SK-N-SH treated with all-trans-retinoic acid at 6 μM for 48 hours (cell line): ENCODE measurements at places on chromosomes 4 and X.

- no peak for ATAC-seq
Observed at GRCh38 chrX:148507418-148507817, 7.0 kb downstream of the AFF2 start.

DNA sequence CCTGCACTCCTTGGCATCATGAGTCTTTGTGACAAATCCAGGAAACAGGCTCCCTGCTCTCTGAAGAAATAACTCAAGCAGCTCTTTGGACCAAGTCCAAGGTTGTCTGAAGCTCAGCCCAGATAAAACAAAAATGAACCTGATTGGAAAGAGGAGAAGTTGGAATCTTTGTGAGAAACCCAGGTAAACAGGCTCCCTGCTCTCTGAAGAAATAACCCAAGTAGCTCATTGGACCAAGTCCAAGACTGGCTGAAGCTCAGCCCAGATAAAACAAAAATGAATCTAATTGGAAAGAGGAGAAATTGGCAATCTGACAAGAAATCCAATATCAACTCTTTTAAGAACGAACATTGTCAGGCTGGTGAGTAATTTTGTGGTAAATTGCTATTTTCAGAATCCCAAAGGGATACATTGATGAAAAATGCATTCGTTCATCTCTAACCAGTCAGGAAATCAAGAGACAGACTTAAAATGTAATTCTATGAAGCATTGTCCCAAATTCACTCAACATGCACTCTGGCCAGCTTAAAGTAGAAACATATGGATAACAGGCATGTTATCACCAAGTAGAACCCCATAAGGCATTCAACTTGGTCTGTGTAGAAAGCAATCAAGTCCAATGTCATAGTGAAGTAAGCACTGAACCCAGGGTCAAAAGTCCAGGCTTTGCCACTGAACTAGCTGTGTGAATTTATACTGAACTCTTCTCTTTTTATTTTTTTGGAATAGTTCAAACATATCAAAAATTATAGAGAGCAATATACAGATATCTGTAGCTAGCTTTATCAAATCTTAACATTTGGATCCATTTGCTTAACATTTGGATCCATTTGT is 16.8 kb upstream of the NFXL1 start:
- ATAC-seq = peak; percentile 79

DNA sequence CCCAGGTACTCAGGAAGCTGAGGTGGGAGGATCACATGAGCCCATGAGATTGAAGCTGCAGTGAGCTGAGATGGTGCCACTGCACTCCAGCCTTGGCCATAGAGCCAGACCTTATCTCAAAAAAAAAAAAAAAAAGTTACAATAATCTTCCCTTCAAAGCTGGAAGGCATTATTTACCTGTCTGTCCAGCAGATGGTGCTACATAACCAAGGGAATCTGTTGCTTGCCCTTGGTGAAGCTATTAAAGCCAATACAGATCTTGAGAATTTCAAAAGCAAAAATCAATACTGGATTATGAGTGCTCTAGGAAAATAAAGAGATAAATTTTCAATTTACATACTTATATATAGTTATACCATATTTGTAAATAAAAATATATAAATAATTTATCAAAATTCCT is 25.9 kb downstream of the PKD2 start:
- peak; percentile 85 for ATAC-seq

GRCh38 chr4:97300561-97300960 is 842.7 kb downstream of the STPG2 start:
- no peak for ATAC-seq

GRCh38 chrX:121036137-121036536 is 11.3 kb upstream of the GLUD2 start:
- no peak for ATAC-seq

- ATAC-seq = no peak
Observed at GRCh38 chr4:27685091-27685490, 824.5 kb downstream of the STIM2 start.

DNA sequence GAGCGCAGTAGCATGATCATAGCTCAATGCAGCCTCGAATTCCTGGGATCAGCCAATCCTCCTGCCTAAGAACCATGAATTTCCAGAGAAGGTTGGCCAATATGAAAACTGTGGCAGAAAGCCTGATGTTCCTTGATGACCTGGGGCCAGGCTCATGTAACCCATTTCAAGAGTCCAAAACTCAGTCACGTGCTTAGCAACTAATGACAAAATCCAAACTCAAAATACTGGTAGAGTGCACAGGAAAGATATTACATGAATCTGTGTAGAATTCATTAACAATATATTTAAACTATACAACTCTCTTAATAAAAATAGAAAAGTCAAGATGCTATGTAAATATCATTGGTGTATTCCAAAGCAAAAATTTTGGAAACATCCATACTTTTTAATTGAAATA is 265.7 kb upstream of the NDST3 start:
- no peak for ATAC-seq

GRCh38 chr4:113998079-113998478 is 18.6 kb upstream of the ARSJ start:
- ATAC-seq = no peak

DNA sequence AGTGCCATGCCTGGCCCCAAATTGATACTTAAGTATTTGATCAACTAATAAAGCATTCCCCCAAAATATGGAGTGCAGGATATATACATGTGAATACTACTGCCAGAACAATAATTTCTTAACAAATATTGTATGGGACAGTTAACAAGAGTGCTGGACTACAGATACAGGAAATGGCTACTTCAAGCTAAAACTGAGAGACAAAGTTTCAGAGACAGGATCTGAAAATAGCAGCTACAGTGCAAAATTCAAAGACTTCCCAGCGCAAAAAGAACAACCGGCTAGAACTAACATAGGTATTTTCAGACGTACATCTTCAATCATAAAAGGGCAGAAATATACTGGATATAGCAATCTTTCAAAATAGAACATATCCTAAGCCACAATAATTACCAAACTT is 6.3 kb downstream of the ATRX start:
- no peak for ATAC-seq

- ATAC-seq = peak; percentile 8; the same call in 1 of the 3 replicates
Observed at GRCh38 chr4:169260217-169260866, 10.4 kb downstream of the SH3RF1 start.

GRCh38 chr4:683982-684622 is 4.8 kb downstream of the SLC49A3 start:
- ATAC-seq = peak; percentile 70

- no peak for ATAC-seq
Observed at GRCh38 chr4:189206953-189207352, 733.7 kb upstream of the FRG1 start.

DNA sequence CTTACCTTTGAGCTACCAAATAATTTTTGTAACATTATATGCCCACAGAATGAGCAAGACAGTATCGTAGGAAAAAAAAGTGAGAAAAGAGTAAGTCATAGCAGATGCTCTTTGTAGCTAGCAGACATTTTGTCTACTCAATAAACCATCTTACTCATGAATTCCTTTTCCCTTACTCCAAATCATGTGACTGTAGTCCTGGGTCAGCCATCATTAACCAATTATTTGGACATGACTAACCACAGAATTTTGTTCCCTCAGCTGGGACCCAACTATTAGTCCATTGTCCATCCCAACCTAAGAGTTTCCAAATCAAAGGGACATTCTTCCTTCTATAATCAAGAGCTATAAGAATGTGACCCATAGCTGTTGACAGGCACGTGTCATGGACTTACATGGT is 11.4 kb downstream of the UBE2D3 start:
- ATAC-seq = peak; percentile 88

GRCh38 chr4:111676533-111676932 is 468.7 kb upstream of the FAM241A start:
- ATAC-seq = no peak

GRCh38 chrX:19361701-19362100 is 18.0 kb downstream of the PDHA1 start:
- ATAC-seq = no peak

- ATAC-seq = no peak
Observed at GRCh38 chr4:84263415-84263814, 235.7 kb downstream of the NKX6-1 start.

DNA sequence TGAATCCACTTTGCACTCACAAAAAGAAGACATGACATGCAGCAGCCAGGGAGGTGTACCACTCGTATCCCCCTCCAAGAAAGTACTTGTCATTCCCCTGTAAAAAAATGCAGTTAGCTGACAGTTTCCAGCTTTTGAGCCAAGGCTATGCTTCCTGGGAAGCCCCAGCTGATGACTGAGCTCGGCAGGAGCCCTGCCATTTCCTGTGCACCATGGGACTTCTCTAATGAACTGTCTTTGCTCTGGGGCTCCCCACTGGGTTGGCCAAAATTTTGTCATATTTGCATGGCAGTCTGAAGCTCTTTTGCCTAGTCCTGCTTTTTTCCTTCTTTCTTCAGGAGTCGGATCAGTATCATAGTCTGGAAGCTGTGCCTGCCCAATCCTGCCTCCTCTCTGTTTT is 104.5 kb upstream of the MAOA start:
- ATAC-seq = no peak

DNA sequence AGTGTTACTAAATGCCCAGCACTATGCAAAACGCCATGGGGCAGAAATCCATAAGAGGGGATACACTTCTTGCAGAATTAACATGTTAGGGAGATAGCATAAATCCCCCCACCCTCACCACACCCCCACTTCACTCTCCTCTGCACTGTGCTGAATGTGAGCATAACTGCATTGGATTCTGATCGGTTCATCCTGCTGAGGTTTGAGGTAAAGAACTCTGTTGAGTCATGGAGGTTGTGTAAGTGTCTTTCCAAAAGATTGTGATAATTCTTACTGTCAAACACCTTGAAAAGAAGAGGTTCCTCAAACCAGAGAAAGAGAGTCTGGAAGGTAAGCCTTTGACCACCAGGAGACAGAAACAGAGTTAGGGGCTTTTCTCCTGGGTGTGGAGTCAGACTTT is 43.6 kb downstream of the RBM47 start:
- no peak for ATAC-seq

GRCh38 chrX:140744085-140744484 is 34.5 kb downstream of the LINC00632 start:
- no peak for ATAC-seq

GRCh38 chr4:112546476-112546875 is 30.5 kb upstream of the NEUROG2 start:
- no peak for ATAC-seq

DNA sequence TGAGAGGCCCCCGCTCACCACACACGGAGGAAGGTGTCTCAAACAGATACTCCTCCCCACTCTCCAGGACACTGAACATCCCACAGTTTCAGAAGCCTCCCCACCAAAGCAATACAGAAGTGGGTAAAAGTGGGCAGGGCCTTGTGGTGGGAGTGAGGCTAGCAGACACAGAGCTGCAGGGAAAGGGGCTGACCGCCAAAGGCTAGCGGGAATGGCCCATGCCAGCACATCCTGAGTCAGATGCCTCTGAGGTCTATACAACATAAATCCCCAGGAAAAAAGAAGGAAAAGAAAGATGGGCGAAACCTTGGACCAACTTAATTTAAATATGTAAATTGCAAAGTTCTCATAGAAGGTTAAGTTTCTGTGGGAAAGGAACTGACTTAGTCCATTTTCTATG is 21.9 kb upstream of the ARHGAP10 start:
- ATAC-seq = peak; percentile 57

DNA sequence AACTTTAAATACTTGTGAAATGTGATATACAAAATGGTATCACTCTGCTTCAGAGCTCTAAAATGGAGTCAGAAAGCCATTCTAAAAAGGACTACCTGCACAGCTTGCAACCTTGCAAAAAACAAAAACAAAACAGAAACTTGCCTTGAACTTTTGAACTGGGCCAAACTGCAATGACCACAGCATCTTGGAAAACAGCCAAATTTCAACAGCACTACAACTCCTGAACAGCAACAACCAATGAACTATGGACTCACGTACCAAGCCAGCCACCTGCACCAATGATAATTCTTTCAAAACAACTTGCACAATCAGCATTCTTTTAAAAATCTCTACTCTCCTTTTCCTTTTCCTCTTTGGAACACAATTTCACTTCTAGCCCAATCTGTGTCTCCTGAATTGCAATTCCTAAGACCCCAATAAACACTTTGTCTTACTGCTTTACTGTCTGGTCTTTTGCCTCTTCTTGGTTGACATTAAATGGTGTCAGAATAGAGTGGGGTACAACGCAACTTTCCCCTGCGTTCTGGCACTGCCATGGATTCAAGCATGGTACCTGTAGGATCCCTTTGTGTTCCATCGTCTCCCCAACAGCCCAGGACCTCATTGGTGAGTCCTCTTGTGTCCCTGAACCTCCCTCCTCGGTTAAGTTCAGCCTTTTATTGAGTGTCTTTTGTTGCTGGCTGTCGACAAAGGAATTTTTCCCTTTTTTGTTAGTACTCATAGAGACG is 35.7 kb upstream of the FMR1 start:
- no peak for ATAC-seq

DNA sequence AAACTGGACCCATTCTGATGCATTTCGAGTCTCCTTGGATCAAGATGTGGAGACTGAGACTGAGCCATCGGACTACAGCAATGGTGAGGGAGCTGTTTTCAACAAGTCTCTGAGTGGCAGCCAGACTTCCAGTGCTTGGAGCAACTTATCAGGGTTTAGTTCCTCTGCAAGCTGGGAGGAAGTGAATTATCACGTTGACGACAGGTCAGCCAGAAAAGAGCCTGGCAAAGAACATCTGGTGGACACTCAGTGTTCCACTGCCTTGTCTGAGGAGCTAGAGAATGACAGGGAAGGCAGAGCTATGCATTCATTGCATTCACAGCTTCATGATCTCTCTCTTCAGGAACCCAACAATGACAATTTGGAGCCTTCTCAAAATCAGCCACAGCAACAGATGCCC is 84.8 kb downstream of the NEUROG2 start:
- ATAC-seq = no peak

- no peak for ATAC-seq
Observed at GRCh38 chr4:73596001-73596400, 24.2 kb downstream of the RASSF6 start.

DNA sequence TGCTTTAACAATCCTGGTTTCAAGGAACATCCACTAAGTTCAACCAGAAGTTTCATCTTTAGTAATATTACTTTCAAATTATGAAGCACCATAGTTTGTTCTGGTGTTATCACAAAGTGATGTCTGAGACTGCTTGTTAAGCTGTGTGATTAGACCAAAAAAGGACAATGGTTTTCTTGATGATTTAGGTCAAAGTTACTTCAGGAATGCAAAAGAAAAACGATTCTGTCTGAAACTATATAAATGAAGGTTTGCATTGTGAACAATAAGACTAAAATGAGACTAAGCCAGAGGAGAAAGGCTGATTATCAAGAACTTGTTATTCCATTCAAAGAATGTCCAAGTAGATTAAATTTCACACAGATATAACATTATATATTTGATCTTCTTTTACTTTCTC is 122.4 kb upstream of the ETNPPL start:
- ATAC-seq = peak; percentile 28

DNA sequence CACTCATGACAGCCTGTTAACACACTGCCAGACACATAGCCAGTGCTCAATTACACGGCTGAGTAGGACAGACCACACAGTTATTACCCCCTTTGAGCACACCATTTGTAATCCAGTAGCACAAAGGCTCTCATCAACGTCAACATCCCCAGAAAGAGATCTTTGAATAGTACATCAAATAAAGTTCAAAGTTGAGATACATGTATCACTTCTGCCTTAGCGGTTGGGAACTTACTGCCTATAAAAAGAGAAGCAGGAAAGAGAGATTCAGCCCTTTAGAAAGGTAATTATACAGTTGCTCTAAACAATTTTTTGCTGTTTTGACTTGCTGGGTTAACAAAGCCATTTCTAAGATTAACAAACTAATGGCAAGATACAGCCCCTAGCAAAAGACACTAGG is 16.2 kb downstream of the ANXA5 start:
- ATAC-seq = no peak

- ATAC-seq = no peak
Observed at GRCh38 chr4:98446499-98447375, 185.6 kb downstream of the RAP1GDS1 start.
